ENCODE measurements at places on chromosomes 12 and 14.

DNA sequence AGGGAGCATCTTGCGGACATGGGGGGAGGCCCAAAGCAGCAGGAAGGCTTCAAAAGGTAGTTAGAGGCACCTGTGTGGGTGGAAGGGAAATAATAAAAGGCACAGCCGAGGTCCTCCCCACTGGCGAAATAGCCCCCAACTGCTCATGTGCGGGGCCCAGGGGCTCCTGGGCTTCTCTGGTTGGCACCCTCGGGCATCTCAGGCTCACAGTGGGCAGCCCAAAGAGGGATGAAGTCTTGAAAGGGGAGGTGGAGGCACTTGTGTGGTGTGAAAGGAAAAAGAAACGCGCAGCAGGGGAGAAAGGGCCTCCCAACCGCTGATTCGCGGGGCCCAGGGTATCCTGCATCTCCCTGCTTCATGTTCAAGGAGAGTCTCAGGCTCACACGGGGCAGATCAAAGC is 579.4 kb downstream of the ALG10 start:
- no peak for DNase-seq

DNA sequence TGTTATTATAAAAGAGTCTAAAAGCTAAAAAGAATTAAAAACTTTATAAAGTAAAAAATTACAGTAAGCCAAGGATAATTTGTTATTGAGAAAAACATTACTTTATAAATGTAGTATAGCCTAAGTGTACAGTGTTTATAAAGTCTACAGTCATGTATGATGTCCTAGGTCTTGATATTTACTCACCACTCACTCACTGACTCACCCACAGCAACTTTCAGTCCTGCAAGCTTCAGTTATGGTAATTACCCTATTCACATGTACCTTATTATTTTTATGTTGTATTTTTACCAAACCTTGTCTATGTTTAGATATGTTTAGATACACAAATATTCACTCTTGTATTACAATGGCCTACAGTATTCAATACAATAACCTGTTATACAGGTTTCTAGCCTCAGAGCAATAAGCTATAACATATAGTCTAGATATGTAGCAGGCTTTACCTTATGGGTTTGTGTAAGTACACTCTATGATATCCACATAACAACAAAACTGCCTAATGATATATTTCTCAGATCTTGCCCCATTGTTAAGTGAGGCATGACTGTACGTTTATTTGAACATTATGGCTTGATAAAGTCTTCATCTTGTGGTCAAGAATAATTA is 113.7 kb upstream of the KITLG start:
- no peak for DNase-seq

- no peak for DNase-seq
Measured at GRCh38 chr12:30973175-30973574, 46.6 kb downstream of the TSPAN11 start.

- DNase-seq, result no peak
Measured at GRCh38 chr14:55749201-55749812, 169.3 kb downstream of the KTN1 start.

- no peak for DNase-seq
Measured at GRCh38 chr12:43206396-43206795, 345.6 kb downstream of the ADAMTS20 start.

- no peak for DNase-seq
Measured at GRCh38 chr14:65753061-65753460, 340.5 kb downstream of the FUT8 start.

DNA sequence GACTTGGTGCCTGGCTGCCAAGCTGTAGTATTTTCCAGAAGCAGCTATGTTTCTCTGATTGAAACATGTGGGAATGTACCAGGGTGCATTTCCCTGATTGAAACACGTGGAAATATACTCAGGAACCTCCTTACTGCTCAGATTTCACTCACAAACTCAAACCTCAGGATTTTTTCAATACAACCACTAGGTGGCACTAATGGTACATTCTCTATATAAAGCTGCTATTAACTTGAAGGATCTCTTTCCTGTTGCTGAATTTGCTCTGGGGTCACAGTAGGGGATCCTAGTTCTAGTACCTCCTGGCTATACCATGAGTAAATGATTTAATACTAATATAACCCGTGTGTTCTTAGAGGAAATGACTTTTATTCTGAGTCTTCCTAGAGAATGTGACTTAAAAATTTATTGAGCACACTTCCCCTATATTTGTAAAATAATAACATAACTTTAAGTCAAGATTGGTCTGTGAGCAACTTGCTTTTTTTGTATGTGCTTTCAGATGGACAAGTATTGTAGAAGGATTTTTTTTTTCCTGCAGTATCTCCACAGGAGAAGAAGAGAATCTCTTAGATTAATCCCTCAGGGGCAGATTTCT is 173.8 kb upstream of the MIS18BP1 start:
- DNase-seq, result no peak

GRCh38 chr14:91322623-91323022 is 78.1 kb upstream of the GPR68 start:
- DNase-seq, result no peak

DNA sequence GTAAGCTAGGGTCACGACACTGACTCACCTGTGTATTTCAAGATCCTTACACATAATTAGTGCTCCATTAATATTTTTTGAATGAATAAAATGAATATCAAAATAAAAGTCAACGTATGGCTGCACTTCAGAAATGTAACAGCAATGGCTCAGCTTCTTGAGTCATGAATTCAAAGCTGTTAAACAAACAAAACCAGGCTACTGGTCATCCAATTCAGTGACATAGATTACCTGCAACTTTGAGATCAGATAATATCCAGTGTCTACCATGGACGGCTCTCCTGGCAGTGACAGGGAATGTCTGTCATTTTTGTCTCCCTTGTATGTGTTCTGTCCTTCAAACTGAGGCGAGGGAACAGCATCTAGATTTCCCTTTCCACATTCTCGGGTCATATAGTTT is 225.6 kb downstream of the EFCAB11 start:
- DNase-seq, result no peak

DNA sequence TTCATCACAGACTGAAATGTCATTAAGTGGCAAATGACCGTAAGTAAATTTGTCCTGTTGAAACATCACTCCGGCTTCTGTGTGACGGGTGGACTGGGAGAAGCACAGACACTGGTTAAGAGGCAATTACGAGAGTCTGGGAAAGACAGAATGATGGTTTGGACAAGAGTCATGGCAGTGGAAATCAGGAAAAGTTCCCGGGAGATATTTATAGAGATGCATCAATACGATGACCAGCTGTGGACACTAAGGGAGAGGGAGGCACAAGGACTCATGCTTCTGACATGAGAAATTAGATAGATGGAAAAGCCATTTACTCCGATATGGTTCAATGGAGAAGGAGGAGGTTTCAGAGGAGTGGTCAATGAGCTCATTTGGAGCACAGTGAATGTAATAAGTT is 27.3 kb downstream of the CKAP4 start:
- DNase-seq, result no peak

DNA sequence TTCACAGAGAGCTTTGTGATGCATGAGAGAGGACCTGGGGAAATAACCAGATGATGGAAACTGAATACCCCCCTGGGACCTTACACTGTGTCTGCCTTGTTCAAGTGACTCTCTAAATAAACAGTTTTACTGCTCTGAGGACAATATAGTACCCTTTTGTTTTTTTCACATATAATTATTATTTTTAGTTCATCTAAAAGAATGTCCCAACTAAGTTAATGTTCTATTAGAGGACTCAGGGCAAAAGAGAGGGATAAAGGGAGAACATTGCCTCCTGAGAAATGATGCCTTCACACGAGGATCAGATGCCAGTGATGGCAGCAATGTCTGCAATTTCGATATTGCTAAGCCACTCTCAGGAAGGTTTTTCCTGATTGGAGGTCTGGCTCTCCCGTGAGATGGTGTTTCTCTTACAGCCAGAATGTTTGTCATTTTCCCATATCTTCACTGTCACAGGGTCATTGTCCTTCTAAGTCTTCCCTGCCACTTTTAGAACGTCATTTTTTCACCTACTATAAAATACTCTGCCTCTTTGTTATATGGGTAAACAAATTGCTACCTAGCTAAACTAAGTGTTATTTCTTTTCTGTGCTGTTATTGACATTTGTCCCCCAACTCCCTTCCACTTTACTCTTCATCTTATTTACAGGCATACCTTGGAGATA is 201.6 kb downstream of the RAD51B start:
- DNase-seq, result no peak

GRCh38 chr12:25939606-25940005 is 18.9 kb upstream of the RASSF8 start:
- no peak for DNase-seq

GRCh38 chr14:33393231-33393894 is 454.7 kb downstream of the NPAS3 start:
- no peak for DNase-seq

GRCh38 chr14:101628471-101628966 is 67.2 kb downstream of the DIO3 start:
- DNase-seq, result peak; percentile 54

DNA sequence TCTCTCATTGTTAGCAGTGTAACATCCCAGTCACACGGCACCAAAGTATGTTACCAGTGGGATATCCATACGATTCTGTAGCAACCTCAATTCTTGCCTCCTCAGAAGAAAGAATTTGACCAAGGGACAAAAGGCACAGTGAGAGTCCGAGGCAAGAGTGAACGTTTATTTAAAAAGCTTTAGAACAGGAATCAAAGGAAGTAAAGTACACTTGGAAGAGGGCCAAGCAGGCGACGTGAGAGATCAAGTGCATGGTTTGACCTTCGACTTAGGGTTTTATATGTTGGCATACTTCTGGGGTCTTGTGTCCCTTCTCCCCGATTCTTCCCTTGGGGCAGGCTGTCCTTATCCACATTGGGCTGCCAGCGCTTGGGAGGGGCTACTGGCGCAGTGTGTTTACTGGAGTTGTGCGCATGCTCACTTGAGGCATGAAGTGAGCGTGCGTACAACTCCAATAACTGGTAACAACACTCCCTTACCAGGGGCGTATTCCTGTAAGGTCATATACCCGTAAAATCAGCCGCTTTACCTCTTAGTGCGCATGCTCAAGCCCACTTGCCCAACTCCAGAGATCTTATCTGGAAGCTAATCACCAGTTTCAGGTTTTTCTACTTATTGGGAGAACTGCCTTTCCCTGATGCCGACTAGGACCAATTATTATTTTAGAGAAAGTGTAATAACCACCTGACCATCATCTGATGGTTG is 71.7 kb downstream of the FAR2 start:
- DNase-seq, result no peak

DNA sequence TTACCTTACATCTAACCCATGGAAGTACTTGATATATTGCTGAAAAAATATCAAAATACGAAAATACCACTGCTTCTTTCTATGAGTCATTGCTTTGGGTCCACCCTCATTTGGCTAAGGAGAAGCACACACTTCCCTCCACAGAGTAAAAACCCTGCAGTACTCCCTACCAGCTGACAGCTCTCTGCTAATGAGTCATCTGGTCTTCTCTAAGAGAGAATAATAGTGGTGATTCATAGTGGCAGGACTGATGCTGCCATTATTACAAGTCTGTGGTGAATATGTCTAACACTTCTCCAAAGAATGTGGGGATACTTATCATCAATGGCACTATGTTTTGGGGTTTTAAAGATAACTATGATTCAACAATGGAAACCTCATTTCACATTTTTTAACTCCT is 90.7 kb downstream of the PPFIA2 start:
- DNase-seq, result peak; percentile 1

- DNase-seq, result no peak
Measured at GRCh38 chr12:59219148-59219547, 298.8 kb upstream of the LRIG3 start.

DNA sequence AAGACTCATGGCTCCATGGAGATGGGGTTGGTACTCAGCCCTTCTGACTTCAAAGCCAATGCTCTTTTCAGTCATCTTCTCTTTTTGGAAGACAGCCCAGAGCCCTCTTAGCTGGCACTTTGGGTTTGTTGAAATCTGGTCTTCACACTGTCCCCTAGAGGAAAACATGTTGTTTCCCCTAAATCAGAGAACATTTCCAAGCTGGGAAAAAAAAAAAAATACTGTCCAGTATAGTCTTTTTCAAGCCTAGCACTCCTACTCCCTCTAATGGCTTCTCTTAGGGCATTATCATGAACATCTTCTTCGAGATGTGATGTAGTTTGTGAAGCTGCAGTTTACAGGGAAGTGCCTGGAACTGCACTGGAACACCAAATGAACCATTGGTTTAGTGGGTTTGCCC is 3.0 kb upstream of the ZC3H14 start:
- DNase-seq, result no peak

DNA sequence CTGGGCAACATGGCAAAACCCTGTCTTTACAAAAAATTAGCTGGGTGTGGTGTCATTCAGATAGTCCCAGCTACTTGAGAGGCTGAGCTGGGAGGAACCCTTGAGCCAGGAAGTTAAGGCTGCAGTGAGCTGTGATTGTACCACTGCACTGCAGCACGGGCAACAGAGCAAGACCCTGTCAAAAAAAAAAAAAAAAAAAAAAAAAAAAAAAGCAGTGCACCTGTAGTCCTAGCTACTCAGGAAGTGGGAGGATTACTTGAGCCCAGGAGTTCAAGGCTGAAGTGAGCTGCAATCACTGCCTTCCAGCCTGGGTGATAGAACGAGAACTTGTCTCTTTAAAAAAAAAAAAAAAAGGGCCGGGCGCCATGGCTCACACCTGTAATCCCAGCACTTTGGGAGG is 5.6 kb downstream of the REM2 start:
- no peak for DNase-seq

DNA sequence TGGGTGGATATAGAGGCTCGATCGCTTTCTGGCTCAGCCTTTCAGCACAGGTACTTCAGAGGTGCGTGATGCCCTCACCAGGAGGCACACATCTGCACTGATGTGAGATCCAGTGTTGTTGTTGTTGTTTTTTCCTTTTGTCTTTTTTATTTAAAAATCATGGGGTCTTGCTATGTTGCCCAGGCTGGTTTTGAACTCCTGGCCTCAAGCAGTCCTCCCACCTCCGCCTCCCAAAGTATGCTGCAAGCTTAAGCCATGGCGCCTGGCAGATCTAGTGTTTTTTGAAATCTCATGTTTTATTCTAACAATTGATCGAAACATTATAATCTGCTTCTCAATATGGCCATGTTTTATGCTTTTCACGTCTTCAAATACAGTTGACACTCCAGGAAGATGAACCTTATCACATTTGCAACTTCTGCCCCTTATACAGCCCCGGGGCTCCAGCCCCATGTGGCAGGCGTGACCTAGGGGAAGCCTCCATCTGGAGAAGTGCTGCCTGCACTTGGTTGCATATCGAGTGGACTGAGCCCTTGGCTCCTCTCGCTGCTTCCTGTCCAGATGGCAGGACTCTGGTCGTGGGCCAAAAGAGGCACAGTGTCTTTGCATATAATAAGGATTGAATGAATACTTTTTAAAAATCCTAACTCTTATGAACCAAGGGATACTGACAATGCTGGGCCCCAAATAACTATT is 71.7 kb downstream of the TRAF3 start:
- no peak for DNase-seq

- no peak for DNase-seq
Measured at GRCh38 chr14:75993567-75994041, 8.0 kb downstream of the IFT43 start.

DNA sequence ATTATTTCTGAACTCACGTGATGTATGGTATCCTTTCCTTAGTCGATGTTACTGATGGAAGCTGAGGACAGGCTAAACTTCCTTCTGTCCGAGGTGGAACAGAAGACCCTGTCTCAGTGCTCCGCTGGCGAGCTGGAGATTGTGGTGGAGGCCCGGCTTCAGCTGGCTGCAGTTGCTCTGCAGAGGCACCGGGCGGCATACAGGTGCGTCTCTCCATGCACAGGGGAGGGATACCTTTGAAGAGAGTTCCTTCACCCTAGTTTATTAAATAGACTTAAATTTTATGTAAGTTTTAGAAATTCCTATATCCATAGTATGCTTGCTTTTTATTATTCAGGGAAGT is 186.7 kb upstream of the NEDD1 start:
- DNase-seq, result peak; percentile 5
